NCI-H1092 (cell line): ENCODE measurements at places on chromosomes 7 and 10.

- no peak for DNase-seq
Measured at GRCh38 chr7:106134241-106134640, 22.1 kb upstream of the SYPL1 start.

DNA sequence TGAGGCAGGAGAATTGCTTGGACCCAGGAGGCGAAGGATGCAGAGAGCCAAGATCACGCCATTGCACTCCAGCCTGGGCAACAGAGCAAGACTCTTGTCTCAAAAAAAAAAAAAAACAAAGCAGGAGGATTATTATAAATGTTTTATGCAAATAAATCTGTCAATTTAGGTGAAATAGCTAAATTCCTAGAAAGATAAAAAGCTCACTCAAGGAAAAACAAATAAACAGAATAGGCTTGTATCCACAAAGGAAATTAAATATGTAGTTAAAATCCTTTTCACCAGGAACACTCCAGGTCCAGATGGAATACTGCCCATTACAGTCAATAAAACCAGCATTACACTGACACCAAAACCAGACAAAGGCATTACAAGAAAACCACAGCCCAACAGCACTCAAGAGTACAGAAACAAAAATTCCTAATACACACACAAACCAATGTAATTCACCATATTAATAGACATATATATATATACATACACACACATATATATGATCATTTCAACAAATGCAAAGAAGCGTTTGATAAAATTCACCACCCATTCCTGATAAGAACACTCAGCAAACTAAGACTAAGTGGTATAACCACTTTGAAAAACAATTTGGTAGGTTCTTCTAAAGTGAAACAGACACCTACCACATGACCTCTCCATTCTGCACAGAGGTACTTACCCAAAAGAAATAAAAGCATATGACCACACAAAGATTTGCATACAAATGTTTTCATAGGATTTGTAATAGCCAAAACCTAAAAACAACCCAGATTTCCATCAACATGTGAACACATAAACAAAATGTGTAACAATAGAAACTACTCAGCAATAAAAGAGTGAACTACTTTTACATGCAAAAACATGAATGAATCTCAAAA lies 38.8 kb downstream of the ABI1 start:
- no peak for DNase-seq

- no peak for DNase-seq
Measured at GRCh38 chr7:47335557-47336471, 246.1 kb downstream of the TNS3 start.

- no peak for DNase-seq
Measured at GRCh38 chr10:3764626-3765112, 20.3 kb downstream of the KLF6 start.

- no peak for DNase-seq
Measured at GRCh38 chr10:89241486-89242344, 9.9 kb downstream of the LIPA start.
